ENCODE measurements at places on chromosomes 1 and 21. TPM values are rescaled to one million over a fixed set of nuclear protein-coding genes. Genes with fewer than 3 reads are reported as not detected.

- DNase-seq: no peak
Observed at GRCh38 chr1:223140611-223141405, 2.2 kb downstream of the TLR5 start.

The CD164L2 gene
- not detected for total RNA-seq

GRCh38 chr1:3219005-3219790 is 150.2 kb downstream of the PRDM16 start:
- peak; percentile 79 for DNase-seq

The SAMSN1 gene
- total RNA-seq: 3.3 TPM

- DNase-seq: no peak
Observed at GRCh38 chr1:172400722-172401105, 19.8 kb upstream of the C1orf105 start.
